CD4-positive, alpha-beta T cell treated with Interleukin-15 for 4 hours (primary cell): ENCODE measurements at places on chromosomes 11 and 22.

DNA sequence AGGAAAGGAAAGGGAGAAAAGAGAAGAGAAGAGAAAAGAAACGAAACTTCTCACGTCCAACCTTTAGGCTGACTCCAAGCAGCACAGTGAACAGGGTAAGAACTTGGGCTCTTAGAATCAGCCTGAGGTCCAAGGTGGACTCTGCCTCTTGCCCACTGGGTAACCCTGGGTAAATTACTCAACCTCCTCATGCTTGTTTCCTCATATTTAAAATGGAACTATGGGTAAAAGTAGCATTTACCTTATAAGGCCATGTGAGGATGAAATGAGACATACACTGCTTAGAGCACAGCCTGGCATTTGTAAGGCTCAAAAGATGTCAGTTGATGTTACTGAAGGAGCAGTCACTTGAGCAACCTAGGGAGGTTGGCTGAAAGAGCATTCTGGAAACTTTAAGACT is 107.9 kb downstream of the C11orf58 start:
- DNase-seq = no peak

- DNase-seq = no peak
These were observed 12.9 kb downstream of the CSF2RB start for GRCh38 chr22:36926309-36926708.

DNA sequence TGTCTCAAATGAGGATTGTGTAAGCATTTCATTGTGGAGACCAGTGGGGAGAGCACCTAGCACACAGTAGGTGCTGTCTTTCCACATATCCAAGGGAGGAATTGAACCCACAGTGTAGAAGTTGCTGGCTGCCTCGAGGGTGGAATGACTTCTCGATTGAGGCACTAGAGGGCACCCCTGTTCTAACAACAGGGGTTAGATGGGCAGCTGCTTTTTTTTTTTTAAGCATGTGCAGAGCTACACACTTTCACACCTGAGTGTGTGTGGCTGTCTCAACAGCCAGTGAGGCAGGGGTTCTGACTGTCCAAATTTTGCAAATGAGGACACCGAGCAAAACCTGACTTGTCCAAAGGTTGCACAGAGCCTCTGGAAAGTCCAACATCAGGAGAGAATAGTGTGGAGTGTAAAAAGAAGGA is 118.2 kb upstream of the CRYBB3 start:
- DNase-seq = peak; percentile 64

DNA sequence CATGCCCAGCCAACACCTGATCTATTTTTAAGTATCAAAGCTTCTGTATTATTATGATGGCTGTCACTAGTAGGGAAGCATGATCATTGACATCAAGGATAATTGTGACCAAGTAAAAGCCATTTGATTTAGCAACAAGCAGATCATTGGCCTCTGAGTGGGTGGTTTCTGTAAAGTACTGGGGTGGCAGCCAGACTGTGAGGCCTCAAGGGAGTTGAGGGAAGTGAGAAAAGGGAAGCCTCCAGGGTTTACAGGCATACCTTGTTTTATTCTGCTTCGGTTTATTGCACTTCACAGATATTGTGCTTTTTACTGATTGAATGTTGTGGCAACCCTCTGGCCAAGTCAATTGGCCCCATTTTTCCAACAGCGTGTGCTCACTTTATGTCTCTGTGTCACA is 60.1 kb downstream of the PRR5L start:
- DNase-seq = no peak

DNA sequence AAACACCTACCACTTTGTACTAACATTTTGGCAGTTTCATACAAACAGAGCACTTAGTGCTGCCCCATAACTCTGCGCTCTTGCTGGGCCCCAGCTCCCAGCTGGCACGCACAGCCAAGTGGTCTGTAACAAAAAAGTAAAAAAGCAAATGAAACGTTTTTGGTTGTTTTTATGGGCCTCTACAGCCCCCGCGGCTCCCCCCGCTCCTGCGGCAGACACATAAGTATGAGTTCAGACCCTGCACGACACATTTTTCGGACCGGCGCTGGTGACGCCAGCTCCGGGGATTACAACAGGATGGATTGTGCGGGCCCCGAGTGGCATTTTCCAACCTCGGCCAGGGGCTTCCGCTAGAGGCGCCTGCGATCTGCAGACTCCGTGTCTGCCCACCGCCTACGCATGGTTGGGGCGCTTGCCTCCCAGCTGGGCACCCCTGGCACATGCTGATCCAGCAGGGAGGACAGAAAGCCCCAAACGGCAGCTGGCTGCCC is 418.2 kb downstream of the SOX6 start:
- no peak for DNase-seq

DNA sequence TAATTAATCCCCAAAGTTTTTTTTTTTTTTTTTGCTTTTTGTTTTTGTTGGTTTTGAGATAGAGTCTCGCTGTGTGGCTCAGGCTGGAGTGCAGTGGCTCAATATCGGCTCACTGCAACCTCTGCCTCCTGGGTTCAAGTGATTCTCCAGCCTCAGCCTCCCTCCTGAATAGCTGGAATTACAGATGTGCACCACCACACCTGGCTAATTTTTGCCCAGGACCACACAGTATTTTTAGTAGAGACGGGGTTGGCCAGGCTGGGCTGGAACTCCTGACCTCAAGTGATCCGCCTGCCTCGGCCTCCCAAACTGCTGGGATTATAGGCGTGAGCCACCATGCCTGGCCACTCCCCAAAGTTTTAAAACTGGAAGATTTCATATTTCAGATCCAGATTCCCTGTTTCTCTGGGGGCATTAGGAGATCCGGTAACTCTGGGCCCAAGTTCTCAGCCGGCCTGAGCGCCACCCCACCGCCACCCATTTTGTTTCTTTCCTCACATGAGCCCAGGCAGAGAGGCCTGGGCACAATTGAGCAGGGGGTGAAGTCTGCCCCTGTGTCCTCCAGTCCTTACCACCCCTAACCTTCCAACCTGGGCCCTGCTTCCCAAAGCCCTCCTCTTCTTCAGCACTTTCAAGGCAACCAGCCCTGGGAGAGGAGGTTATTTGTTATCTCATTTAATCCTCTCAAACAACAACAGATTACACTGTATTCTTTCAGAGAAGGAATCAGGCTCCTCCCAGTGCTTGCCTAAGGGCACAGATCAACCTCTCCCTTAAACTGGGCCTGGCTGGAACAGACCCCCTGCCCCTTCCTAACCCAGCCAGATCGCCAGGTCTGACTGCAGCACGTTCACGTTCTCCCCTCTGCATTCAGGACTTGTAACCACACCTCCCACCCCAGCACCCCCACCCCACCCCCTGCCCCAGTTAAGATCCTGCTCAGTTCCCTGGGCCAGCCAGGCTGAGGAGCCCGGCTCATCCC is 1.9 kb upstream of the CSNK1E start:
- no peak for DNase-seq

- no peak for DNase-seq
These were observed 32.5 kb upstream of the OR10D3 start for GRCh38 chr11:124150684-124151083.

DNA sequence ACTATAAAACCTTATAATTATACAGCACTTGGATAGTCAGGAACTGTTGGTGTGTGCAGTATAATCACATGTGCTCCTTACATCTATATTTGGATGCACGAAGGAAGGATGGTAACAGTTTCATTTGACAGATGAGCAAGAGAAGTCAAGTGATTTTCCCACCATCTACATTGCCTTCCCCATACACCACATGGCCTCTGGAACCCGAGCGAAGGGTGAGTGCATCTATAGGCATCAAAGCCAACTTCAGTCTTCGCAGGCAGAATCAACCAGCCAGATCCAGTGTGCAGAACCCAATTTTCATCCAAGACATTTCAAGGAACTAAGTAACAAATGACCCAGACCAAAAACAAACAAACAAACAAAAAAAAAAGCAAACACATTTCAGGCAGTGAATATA is 85.1 kb upstream of the BLID start:
- no peak for DNase-seq

DNA sequence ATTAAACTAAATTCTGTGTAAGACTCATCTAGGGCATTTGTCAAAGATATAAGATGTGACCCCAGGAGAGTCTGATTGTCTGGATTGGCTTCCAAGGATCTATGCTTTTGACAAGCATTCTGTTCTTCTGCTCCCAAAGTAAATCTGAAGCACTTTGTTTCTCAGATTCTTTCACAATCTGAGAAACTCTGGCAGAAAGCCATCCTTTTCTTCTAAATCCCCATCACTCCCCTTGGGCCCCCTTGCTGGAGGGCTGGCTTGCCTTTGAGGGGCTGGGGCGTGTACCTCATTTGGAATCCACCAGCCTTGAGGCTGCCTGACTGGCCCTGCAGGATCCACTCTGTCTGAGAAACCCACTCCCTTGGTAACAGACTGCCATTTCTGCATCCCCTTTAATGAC is 173.5 kb upstream of the CTSC start:
- no peak for DNase-seq

DNA sequence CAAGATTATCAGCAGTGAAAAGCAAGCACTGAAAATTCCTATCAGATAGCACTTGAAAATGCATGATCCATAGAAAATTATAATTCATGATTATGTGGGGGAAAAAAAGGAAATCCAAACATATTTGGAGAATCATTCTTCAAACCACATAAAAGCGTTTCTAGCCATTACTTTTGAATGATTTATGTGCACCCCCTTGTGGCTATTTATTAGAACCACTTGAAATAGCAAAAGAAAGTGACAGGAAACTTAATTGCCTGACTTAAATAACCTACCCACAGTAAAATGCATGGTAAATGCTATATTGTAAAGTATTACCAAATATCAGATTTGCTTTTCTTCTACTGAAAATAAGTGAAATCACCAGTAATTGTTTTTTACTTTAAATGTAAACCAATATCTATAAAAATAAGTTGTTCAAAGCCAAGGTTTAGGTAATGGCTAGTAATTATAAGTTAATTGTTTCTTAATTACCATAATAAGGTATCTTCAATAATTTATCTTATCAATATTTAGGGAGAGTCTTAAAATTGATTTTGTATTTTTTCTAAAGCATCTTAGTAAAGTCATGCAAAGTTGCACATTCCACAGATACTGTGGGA is 168.5 kb downstream of the ARHGAP42 start:
- no peak for DNase-seq

GRCh38 chr11:10502770-10503169 is 38.2 kb downstream of the RNF141 start:
- DNase-seq = no peak

DNA sequence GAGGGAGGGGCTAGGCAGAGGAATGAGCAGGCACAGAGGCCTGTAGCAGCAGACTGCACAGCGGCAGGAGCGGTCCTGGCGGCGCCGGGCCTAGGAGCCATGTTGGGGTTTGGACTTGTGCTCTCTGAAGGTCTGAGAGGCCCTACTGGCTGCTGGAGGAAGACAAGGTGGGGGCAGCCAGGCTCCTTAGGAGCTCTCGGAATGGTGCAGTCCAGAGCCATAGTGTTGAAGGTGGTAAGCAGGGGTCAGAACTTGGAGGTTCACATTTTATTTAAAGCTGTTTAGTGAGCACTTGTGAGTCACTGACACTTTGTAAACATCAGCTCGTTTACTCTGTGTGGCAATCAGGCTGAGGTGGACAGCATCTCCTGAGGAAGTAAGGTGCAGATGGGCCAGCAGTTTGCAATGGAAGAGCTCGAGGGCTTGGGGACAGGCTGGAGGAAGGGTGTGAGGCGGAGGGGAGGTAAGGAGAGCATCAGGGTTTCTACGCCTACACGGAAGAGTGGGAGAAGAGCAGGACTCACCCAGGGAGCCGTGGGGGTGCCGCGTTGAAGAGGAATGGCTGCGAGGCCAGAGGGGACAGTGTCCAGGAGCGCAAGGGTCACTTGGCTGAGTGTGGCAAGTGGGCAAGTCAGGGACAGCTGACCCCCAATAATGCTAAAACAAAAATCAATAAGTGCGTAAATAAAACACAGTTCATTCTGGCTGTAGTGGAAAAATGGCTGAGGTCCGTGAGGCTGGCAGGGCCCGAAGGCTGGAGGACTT is 10.0 kb upstream of the TMEM191C start:
- no peak for DNase-seq
